ENCODE measurements at places on chromosomes 4 and X.
A peak's percentile ranks its signal among the peaks of the same experiment; 100 is the strongest.

GRCh38 chrX:110412971-110413726 is 54.5 kb downstream of the RTL9 start:
- DNase-seq = peak; percentile 72

DNA sequence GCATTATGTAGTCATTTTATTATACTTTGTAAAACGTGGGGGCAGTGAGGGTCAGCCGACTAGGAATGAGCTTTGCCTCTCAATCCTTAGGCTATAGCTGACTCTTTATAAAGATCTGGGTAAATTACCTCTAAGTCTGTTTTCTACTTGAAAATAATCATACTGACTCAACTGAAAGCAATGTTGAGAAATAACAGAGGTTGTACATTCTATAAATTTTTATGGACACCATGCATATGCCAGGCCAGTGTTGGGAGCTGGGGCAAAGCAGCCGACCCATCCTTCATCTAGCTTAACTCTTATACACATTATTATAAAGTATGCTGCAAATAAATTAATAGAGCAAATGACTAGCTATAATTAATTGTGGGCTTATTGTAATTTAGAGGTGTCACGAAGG is 2.2 kb upstream of the DCUN1D4 start:
- peak; percentile 7 for DNase-seq

DNA sequence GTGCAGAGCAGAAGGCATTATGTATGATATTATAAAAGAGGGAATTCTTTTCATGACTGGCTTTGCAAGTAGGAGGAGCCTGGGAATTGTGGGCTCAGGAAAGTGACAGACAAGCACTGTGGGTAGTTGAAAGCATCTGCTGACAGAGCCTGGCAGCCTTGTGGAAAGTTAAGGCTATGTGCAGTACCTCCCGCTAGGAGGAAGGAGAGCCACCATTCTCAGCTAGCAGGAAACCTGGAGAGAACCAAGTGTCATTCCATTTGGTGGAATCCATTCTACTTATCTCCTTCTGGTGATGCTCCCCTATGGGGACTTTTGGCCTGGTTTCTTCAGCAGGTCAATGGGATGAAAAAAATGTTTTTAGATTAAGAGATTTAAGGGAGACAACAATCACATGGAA is 81.8 kb downstream of the ASB9 start:
- DNase-seq = no peak

DNA sequence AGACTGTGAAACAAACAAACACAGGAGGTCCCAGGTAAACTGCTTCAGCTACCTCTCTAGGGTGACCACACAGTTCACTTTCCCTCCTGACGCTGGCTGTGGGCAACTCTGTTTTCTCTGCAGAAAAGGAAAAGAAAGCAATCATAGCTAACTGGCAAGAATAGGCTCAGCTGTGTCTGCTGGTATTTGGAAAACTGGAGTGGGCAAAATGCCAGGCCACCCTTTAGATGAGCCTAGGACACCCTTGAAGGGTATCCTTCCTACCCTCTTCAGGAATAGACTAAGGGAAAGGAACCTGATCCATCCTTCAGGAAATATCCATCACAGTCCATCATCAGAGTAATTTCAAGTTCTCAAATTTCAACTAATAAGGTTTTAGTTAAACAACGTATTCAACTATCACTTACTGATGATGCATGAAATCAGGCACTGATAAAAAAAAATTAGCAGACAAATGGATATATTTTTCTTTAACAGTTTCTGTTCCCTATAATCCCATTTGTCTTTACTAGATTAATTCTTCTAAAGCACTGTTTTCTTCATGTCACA is 60.9 kb downstream of the CAMK2D start:
- no peak for DNase-seq

DNA sequence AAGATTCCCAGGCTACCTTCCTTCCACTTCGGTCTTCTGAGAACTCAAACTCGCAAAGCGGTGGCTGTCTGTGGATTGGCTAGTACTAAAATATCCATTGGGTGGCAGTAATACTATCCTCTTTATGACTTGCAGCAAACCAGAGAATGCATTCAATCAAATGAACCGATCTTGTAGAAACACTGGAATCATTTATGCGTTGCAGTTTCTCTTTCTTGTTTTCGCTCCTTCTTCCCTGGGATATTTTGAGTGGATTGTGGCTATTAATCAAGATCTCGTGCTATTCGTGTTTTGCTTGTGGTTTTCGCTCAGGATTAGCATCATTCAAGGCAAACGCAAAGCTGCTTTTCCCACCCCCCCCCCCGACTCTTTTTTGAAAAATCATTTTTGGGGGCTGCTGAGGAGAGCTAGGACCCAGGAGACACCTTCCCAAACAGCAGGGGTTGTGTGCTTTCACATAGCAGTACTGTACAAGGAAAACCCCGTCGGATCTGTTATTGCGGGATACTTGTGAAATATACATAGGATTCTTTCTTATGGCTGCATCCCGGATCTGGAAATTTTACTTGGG is at the start of gene IL1RAPL1:
Gene IL1RAPL1, plus strand, starts transcription at position 466 of the 571 bp plus-strand sequence.
- peak; percentile 75 for DNase-seq

DNA sequence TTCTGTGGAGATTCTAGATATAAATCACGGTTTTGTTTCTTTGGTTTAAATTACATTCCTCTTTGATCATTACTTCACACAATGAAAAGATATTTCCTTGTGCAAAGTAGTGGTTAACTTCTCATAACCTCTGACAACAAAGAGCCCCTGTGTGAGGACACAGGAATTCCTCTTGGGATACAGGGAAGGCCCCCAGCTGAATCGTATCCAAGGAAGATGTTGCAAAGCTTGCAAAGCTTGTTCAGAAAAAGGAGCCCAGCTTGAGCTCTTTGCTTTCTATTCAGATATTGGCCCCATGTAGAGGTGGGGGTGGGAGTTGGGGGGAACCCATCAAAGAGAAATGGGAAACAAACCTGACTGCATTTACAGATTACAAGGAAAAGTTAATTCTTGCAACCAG is 145.7 kb downstream of the RELL1 start:
- no peak for DNase-seq

Data from fibroblast of the aortic adventitia (primary cell).